ENCODE measurements at places on chromosomes 4 and X. TPM values are rescaled to one million over a fixed set of nuclear protein-coding genes. Genes with fewer than 3 reads are reported as not detected.

The ARX gene
- 0.31 TPM for total RNA-seq

The TMEM187 gene
- total RNA-seq, result 9.4 TPM

DNA sequence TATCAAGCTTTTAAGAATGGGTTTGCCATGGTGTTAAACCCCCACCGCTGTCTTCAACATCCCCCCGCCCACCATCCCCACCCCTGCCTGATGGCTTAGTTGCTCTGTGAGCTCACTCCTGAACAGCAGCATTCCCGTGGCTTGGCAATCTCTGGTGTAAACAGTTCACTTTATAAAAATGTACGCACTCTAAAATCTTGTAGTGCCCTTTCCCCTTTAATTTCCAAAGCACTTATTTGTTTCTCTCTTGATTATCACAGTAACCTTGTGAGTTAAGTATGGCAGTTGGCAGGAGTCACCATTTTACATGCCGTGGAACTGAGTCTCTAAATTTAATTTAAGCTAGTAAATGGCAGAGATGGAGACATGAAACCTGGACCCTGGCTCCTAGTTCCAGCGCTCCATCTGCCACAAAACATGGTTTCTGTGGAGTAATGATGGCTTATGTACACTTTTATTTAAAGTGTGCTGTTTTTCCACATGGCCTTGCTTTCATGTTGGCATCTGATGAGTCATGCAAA, 123.1 kb downstream of the AFF1 start:
- DNase-seq, result no peak

- DNase-seq, result no peak
Measured at GRCh38 chr4:181611946-181612600, 631.1 kb upstream of the TENM3 start.

GRCh38 chrX:14594521-14594920, 65.2 kb downstream of the GLRA2 start:
- no peak for DNase-seq

GRCh38 chrX:71367396-71367795, 1.2 kb downstream of the TAF1 start:
- peak; percentile 1 for DNase-seq

DNA sequence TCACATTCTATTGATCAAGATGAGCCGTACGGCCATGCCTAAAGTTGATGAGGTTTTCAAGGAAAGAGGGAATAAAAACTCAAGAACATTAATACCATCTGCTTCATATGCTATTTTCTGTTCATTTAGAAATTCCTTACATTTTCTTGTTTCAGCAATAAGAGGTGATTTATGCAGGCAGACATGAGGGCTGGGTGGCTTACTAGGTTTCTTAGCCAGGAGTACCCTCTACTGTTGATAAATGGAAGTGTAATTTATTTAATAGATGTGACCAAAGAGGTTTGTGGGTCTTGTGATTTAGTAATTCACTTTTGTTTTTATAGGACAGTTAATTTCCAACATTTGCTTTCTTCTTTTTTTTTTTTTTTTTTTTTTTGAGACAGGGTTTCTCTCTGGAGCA, 6.4 kb upstream of the SMIM9 start:
- peak; percentile 15 for DNase-seq

- no peak for DNase-seq
Measured at GRCh38 chr4:165481053-165481835, 102.4 kb downstream of the CPE start.

DNA sequence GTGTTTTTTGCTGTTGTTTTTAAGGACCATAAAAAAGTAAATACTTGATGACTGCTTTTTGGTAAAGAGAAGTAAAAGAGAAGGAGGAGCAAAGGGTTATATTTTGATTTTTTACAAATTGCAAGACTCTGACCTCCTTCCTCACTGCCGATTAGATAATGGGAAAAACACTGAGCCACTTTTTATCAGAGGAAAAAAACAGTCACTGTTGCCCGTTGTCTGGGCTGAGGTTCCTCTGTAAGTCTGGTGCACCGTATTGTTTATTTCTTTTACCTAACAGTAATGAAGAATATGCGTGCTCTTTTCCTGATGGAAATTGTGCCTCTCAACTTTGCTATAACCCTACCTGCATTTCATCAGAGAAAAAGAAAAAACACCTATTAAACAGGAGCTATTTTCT, 178.7 kb upstream of the EMCN start:
- no peak for DNase-seq

DNA sequence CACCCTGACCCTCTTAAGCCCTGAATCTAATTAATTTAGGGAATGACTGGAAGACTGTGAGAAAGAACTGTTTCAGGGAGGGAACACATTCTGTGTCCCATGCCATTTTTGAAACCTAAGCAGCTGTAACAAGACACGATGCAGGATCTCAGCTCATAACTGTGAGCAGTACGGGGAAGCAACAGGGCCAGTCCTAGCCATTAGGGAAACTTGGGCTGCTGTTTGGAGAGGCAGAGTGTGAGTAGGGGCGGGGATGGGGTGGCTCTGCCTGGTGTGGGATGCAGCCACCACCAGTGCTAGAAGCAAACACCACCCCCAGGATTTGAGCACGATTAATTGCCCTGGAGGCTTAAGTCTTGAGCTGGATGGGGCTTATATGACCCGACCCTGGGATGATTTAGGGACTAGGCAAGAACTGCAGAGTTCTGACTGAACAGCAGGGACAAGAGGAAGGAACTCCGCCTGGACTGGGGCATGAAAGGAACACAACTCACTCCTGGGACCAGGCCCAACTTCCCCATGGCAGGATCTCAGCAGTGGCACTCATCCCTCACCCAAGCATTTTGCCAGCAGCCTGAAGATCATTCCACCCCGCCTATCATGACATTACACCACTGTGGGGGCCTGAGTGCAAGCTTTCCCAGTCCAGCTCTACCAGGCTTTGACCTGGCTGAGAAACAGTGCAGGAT, 43.1 kb downstream of the ATRX start:
- peak; percentile 2 for DNase-seq

DNA sequence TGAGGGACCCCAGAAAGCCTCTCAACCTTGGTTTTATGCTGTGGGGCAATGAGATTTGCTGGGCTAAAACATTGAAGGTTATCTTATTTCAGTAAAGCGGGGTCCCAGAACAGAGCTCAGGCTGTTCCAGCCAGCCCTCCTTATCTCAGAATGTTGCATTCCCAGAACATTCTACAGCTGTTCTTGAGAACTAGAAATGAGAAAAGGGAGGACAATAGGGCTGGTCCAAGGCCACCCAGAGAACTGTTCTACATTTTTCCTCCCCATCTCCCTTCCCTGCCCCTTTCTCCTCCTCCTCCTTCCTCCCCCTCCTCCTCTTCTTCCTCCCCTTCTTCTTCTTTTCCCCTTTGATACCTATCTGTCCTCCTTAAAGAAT, 70.4 kb upstream of the SLC7A11 start:
- DNase-seq, result no peak

Measured in tongue (tissue), 3 donors.